Activated CD4-positive, alpha-beta T cell treated with anti-CD3 and anti-CD28 coated beads for 4 hours (primary cell): ENCODE measurements at places on chromosomes 16 and 17.

- DNase-seq, result no peak
Measured at GRCh38 chr17:14621826-14622614, 321.1 kb downstream of the HS3ST3B1 start.

GRCh38 chr16:89325861-89326471 is 108.5 kb downstream of the ZNF778 start:
- DNase-seq, result no peak

- no peak for DNase-seq
Measured at GRCh38 chr17:69096541-69096940, 35.8 kb upstream of the ABCA9 start.

GRCh38 chr16:66131895-66132294 is 234.6 kb upstream of the CDH5 start:
- DNase-seq, result no peak

GRCh38 chr16:48271728-48272127 is 24.4 kb upstream of the ABCC11 start:
- DNase-seq, result no peak

DNA sequence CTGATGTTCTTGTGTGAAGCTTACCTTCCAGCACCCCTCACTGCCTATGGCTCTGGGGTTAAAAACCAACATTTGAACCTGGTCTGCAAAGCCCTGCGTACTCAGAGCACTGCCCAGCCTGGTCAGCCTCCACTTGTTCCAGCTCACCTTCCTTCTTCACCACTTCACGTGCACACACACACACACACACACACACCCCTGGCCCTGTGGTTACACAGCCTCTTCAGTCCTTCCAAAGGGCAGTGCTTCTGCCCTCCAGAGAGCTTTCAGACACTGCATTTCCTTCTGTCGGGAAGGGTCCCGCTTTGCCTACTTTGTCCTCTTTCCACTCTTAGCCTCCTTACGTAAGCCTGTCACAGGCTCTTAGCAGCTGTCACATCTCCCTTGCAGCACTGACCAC is 9.6 kb upstream of the TMEM220 start:
- no peak for DNase-seq

DNA sequence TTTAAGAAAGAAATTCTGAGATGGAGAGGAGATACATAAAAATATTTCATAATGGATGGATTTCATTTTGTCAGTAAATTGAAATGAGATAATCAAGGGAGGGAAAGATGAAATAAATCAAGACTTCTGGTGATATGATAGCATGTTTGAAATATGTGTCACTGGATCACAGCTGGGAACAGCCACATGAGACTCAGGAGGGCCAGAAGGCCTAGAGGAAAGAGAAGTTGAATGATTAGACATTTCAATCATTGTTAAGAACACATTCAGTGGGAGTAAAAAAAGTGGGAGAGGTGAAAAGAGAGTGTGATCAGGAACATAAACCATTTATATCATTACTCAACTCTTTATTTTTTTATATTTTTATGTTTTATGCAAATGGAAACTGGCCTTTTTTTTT is 933.4 kb downstream of the KCNJ2 start:
- DNase-seq, result no peak

- peak; percentile 63 for DNase-seq
Measured at GRCh38 chr16:66483689-66484452, 56.8 kb downstream of the BEAN1 start.

DNA sequence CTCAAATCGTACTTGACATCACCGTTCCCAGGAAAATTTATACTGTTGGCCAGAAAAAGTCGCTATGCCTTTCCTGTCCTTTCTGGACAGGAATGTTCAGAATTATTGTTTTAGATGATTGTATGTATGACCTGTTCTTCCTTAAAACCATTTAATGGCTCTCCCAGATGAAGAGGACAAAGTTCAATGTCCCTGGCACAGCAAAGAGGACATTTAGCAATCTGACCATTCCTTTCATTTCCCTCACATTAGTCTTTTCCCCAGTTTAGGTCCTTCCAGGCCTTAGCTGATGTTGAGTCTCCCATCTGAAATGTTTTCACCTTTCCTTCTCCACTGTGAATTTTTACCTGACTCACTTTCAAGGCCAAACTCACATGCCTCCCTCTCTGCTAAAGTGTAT is 938.9 kb downstream of the CDH11 start:
- DNase-seq, result no peak

DNA sequence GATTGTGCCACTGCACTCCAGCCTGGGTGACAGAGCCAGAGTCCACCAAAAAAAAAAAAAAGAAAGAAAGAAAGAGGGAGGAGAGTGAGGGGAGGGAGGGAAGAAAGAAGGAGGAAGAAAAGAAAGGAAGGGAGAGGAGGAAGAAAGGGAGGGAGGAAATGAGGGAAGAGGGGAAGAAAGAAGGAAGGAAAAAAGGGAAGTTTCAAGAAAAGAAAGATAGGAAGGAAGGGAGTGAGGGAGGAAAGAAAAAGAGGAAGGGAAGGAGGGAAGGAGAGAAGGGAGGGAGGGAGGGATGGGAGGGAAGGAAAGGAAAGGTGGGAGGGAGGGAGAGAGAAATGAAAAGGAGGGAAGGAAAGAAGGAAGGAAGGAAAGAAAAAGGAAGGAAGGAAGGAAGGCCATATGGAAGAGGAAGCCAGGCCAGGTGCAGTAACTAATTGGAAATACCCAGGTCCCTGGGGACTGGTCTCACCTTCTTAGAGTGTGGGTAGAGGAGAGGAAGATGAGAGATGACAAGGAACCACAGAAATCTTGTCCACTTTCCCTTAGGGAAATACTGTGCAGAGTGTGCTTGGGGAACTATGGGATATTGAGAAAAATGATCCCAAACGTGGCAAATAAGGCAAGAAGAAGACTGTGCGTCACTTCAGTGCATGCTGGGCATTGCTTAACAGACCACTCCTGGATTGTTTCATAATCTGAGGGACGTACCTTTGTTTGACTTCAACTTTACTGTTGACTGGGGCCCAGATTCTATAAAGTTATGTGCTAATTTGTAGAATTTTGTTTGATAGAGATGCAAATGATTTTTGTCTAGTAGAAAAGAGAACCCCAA is 15.1 kb upstream of the CSNK2A2 start:
- DNase-seq, result no peak

GRCh38 chr16:21302898-21303528 is 24.9 kb upstream of the CRYM start:
- DNase-seq, result no peak

GRCh38 chr17:42286411-42287221 is 1.7 kb upstream of the STAT5A start:
- DNase-seq, result no peak

- DNase-seq, result no peak
Measured at GRCh38 chr17:56785405-56785804, 48.3 kb downstream of the C17orf67 start.

GRCh38 chr17:10177913-10178505 is 20.4 kb downstream of the GAS7 start:
- no peak for DNase-seq

DNA sequence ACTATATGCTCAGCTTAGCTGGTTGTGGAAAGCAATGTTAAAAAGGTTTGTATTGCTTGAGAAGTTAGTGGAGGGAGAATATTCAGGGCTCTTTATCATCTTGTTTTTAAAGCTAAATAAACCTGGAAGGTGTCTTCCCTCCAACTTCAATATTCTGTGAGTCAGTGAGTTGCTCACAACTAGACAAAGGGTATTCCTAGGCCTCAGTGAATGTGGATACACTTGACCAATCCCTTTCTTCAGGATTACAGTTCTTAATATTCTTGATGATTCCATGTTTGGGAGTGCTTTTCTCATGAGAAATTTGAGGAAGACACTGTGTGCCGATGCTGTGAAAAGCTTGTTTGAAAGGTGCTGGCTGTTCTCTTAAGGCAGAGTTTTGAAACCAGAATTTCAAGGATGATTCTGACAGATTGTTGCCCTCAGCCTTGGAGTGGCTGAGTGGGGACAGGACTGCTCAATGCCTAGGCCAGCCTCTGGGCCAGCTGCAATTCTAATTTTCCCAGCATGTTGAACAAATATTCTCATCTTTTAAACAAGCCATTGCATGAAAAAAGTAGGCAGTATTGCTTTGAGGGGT is 30.1 kb downstream of the MAP2K4 start:
- DNase-seq, result no peak

DNA sequence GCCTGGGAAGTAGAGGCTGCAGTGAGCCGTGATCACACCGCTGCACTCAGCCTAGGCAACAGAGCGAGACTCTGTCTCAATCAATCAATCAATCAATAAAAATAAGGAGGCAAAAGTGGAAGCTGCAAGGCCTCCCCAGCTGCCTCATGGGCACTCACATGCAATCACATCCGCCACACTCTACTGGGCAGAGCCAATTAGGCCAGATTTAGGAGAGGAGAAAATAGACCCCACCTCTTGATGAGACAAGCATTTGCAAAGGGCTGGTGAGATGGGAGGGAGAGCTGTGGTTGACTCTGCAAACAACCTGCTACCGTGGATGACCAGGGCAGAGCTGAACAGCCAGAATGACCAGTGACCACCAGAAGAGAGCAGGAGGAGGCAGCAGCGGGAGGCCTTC is 14.7 kb upstream of the GSG1L start:
- DNase-seq, result no peak

DNA sequence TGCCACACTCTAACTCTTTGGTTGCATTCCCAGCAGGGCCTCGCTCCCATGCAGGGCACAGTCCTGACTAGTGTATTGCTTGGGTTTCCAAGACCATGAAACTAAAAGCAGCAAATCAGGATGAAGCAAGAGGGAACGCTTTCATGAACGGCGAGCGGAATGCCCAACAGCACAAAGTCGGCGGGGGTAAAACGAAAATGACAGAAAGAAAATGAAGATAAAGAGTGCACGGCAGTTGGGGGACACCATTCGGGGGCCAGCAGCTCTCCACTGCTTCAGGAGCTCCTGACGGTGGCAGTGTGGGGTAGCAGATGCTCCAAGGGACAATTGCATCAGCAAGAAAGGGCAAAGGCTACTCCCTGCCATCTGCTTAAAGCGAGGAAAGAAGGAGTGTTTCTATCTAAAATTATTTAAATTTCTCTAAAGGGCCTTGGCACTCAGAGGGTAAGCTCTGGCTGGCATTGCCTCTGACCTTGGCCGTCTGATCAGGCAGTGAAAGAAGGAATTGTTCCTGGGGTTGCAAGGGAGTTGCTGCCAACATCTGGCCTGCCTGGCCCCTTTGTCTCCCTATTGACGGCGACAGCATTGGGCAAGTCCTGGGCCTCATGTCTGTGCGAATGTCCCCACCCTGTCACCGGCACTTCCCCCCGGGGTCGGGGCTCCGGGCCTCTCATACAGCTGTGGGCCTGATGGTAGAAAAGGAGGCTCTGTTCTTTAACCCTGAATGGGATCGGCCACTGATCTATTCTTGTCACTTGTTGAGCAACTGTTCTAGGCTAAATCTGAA is 138.2 kb downstream of the CMIP start:
- no peak for DNase-seq

DNA sequence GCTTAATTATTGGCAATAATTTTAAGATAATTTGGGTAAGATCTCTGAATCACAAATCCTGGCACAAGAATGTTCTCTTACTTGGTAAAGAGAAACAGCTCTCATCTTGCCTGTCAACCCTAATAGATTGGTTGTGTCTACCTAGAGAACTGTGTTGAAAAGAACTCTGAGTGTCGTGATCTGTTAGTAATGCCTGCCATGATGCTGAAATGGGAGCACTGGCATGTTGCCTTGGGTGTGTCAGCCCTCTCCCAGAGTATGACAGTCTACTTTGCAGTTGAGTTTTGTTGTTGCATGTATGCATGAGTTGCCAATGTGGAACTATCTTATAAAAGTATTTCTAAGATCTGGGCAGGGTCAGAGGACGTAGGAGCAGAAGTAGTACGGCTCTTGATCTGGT is 221.4 kb downstream of the MAF start:
- no peak for DNase-seq

DNA sequence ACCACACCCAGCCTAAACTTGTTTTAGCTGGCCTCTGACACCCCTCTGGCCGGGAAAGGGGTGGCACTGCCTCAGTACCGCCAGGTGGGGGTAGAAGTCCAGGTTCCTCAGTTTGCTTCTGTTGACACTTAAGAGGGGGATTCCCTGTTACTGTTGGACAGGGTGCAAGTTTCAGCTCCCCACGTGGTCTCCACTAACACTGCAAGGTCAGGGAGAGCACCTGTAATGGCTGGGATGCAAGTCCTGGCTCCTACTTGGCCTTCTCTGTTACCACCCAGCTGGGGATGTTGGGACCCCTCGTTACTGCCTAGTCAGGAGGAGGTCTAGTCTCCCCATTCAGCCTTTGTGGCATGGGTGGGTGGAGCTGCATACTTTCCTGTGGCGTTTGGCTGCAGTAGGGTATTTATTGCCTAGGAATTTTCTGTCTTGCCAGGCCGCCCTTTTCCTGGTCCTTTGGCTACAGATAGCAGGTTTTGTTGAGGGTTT is 10.6 kb upstream of the MFAP4 start:
- DNase-seq, result no peak

DNA sequence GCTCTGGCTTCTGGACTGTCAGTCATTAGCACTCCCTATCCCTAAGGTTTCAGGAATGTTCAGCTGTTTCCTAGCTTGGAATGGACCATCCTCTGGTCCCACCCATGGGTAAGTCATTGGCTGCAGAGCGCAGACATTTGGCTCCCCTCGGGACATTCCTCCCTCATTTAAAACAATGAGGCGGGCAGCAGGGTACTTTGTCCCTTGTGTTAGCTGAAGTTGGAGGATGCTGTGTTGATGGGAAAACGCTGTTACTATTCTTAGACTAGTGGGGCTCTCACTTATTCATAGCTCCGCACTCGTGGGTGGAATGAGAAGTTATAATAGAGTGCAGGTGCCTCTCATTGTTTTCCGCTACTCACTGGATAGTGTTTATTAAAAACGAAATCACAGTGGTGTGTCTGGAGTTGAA is 673.8 kb downstream of the WWOX start:
- no peak for DNase-seq

- no peak for DNase-seq
Measured at GRCh38 chr16:70611224-70611598, 35.1 kb upstream of the IL34 start.

- no peak for DNase-seq
Measured at GRCh38 chr16:1488054-1488601, 616 bp downstream of the PTX4 start.

GRCh38 chr16:66728117-66728787 is 23.2 kb downstream of the DYNC1LI2 start:
- no peak for DNase-seq

DNA sequence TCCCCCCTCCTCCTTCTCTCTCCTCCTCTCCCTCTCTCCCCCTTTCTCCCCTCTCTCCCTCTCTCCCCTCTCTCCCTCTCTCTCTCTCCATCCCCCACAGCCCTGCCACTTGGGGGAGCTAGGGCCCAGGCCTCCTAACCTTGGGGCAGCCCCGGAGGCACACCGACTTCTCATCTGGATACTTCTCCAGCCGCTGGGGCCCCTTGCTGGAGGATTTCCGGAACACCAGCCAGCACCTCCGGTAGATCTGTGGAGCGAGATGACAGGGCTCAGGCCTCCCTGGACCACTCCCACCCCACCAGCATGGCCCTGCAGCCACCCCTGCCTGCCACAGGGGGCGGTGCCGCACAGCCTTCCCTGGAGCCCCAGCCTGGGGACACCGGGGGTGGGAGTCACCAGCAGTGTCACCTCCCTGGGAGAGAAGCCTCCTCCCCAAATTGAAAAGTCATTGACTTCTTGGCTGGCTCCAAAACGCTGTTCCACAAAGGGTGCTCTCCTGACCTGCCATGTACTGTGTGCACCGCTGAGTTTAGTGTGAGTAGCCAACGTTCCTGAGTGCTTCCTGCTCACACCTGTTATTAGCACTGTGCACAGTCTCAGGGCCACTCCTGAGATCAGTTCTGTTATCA is 10.5 kb downstream of the DOK4 start:
- DNase-seq, result peak; percentile 33

- DNase-seq, result no peak
Measured at GRCh38 chr16:16017812-16018211, 68.4 kb downstream of the ABCC1 start.
